Skin of body (tissue), 3 donors: ENCODE measurements at places on chromosomes 4 and X. TPM values are rescaled to one million over a fixed set of nuclear protein-coding genes. Genes with fewer than 3 reads are reported as not detected.

DNA sequence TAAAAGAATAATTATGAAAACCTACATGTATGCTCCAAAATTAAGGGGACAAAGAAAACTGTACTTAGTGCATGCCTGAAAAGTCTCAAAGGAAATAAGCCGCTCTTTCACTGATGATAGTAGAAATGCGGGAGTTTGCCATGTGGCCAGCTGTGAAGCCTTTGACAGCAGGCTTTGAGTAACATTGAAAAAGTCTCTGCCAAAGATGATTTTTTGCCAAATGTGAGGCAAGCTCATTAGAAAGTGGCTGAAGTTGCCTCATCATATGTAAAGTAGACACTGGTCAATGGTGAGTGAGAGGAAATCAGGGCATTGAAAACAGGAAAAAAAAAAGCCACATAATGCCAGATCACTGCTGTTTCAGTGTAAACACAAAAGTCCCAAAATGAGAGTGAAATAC is 2360.1 kb downstream of the PCDH7 start:
- no peak for DNase-seq

- DNase-seq: no peak
These were observed 9.4 kb upstream of the AP1S2 start for GRCh38 chrX:15864023-15864422.

GRCh38 chr4:99809326-99809725 is 7.3 kb upstream of the DAPP1 start:
- DNase-seq: no peak

GRCh38 chr4:182142176-182143085 is 100.8 kb upstream of the TENM3 start:
- peak; percentile 15 for DNase-seq

DNA sequence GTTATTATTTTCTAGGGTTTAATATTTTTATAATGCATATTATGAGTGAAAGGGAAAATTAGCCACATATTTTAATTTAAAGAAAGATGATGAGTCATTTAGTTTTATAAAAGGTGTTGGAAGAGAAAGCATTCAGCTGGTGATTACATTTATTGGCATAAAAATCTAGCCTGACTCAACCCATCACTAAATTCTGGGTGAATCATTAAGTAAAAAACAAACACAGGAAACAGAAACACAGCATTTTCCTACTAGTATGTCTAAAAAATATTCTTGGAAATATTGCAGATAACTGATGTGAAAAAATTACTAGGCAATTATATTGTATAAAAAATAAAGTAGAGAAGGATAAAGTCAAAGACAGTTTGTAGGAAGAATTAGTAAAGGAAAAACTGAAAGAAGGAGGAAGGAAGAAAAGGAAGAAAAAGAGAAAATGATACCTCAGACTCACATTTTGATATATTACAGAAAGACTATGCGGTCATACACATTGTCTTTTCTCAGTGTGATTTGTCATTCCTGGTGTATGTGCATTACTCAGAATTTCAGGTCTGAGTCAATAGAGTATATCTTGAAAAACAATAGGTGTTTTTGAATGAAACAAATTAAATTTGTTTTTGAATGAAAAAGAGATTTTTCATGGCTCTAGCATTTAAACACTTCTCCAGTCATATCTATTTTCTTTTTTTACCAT is 48.0 kb upstream of the SPOCK3 start:
- no peak for DNase-seq

DNA sequence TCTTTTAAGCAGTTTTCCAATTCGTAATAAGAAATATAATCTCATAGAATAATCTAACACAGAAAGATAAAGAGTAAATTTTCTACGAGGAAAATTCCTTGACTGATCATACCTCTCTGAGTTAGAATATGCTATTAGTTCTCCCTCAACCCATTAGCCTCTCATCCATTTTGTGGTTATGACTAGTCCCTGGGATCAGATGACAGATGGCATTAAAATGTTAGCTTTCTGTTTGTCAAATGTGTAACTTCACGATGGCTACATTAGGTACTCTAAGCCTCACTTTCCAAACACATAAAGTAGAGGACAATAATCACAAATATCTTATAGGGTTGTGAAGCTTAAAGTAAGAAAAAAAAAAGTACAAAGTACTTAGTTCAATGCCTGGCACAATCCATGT is 112.2 kb downstream of the ZAR1 start:
- DNase-seq: no peak

DNA sequence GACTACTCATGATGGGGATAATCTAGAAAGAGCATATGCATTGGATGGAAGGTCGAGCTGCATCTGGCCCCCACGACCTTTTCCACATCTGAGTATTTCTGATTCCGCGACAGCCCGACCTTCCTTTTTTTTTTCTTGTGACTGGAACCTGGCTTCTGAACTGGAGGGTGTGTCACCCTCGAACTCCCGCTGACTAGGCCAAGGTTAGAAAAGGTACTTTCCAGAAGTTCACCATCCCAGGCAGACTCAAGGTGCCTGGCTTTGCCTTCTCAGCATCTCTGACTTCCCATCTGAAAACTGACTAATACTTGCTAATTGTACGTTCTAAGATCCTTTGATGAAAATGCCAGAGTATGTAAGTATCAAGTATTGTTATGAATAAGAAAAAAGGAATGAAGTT is 49.3 kb upstream of the CD40LG start:
- DNase-seq: no peak

DNA sequence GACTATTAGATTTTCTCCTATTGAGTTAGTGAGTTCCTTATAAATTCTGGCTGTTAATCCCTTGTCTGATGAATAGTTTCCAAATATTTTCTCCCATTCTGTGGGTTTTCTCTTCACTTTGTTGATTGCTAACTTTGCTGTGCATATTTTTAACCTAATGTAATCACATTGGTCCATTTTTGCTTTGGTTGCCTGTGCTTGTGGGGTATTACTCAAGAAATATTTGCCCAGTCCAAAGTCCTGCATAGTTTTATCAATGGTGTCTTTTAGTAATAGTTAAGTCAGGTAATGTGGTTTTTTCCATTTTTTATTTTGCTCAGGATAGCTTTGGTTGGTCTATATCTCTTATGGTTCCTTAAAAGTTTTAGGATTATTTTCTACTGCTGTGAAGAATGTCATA is 490.3 kb downstream of the ARAP2 start:
- DNase-seq: no peak

DNA sequence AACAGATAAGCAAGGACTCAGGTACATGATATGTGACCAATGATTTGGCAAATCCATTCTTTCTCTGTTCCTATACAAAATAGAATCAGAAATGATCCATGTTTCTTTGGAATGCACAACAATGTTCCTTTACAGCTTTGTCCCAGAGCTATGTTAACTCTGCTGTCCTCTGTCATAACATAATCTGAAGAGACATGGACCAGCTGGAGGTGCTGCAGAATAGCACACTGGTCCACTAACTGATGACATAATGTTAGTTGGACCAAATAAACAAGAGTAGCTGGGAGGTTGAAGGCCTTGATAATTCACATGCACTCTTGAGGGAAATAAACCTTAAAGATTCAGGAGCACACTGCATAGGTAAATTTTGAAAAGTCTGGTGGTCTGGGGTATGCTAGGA is 23.0 kb upstream of the DHX15 start:
- no peak for DNase-seq

- DNase-seq: no peak
These were observed 317.5 kb downstream of the DHRSX start for GRCh38 chrX:2183193-2183725.

- no peak for DNase-seq
These were observed 21.0 kb downstream of the SAT1 start for GRCh38 chrX:23803931-23804381.

- no peak for DNase-seq
These were observed 111.9 kb upstream of the KIT start for GRCh38 chr4:54545663-54546424.

GRCh38 chr4:40723728-40724127 is 26.0 kb upstream of the NSUN7 start:
- no peak for DNase-seq

DNA sequence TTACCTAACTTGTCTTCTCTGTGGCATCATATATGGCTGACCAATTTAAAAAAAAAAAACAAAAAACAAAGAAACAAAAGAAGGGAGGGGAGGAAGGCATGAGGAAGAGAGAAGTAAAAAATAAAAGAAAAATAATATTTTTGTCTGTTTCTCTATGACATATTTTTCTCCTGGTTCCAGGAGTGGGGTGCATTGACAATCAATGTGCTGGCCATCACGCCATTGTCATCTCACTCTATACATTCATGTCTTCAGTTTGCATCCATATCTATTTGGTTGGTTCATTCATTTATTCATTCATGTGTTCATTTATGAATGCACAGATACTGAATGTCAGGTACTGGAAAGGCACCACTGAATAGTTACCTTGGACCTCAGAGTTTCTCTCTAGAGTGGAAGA is 183.4 kb downstream of the DCHS2 start:
- DNase-seq: no peak

DNA sequence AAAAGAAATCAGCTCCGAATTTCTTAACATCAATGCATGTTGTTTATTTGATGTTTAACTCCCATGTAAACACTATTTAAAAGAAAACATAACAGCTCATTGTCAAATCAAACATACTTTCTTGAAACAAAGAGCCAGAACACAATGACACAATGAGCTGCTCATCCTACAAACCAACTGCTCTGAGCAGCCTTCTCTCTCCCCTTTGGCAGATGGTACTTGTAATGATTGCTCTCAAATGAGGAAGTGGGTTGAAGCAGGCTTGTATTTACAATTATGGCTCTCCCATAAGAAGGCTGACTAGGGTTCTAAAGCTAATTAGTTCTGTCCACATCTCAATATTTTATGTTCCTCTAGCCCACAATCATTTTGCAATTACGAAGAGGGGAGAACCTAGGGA is 637.8 kb upstream of the ADGRL3 start:
- no peak for DNase-seq

GRCh38 chr4:156536661-156537060 is 434.9 kb downstream of the PDGFC start:
- no peak for DNase-seq

DNA sequence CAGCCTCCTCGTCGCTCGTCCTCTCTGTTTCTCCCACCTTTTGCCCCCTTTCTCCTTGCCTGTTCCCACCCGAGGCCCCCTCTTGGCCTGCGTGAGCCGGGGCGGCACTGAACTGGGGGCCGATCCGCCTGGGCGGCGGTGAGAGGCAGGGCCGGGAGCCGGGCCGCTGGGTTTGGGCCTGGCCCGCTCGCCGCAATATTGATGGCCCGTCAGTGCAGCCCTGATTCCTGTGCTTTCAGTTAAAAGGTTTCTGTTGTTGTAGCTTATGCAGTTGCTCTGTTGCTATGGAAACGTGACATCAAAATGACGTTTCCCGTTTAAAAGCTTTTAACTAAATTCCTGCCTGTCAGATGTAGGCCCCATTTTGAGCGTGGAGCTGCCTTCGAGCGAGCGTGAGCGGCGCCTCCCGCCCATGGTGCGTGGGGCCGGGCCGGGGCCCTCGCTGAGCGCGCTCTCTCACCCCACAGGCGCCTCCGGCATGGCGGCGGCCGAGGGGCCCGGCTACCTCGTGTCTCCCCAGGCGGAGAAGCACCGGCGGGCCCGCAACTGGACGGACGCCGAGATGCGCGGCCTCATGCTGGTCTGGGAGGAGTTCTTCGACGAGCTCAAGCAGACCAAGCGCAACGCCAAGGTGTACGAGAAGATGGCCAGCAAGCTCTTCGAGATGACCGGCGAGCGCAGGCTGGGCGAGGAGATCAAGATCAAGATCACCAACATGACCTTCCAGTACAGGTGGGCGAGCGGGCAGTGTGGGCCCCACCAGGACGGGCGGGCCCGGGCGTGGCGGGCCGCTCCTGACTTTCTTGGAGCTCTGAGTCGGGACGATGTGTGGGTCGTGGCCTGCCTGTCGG is at the start of gene MSANTD1:
Gene MSANTD1, plus strand, starts transcription at position 349 of the 851 bp plus-strand sequence. Its CDS starts 64 bp downstream, at position 413.
- DNase-seq: no peak

DNA sequence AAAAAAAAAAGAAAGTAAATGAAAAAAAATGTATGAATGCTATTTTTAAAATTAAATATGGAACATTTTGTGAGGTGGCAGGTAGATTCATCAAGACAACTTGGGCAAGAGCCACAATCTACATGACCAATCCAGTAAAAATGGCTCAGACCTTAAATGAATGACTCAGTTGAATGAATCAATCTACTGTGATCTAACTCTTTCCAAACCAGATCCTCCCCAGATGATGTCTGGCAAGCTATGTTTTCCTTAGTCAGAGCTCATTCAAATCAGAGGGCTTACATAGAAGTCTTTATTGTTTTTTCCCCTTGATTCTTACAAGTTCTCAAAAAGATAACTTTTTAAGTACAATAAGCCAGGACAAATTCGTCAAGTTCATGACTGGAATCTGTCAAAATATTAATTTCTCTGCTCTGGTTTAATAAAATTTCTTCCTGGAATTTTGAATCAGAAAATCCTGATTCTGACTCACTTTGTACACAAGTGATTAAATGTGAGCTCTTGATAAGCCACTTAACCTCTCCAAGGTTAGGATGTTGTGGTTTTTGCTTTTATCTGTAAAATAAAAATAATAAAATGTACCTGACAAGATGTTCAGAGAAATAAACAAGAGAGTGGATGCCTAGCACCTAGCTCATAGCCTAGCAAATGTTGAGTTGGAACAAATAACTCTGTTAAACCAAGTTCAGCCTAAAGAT is 105.6 kb upstream of the SMIM31 start:
- no peak for DNase-seq

DNA sequence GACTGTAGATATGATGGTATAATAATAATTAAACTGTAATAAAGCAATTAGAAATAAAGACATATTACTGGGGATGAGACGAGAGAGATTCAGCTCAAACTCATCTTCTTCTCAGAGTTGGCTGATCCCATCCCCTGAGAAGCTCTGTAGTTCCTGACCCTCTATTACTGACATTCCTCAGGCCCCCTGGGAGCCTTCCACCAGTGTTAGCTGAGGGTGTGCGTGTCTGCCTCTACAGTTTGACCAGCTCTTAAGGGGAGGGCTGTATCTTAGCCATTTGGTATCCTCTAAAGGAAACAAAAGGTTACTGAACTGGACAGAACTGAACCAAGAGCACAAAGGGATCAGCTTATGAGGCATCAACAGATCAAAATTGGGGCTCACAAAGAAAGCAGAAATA is 11.2 kb downstream of the FHDC1 start:
- DNase-seq: no peak

GRCh38 chr4:100348473-100348872 is 158.2 kb upstream of the DDIT4L start:
- no peak for DNase-seq

NAT8L gene
- 1.2 TPM for total RNA-seq

ADH4 gene
- not detected for total RNA-seq

SUPT20HL1 gene
- total RNA-seq: not detected

SLC7A11 gene
- 2.1 TPM for total RNA-seq

CT47B1 gene
- not detected for total RNA-seq

SLC2A9 gene
- 5.0 TPM for total RNA-seq

ATP2B3 gene
- 0.10 TPM for total RNA-seq

ZFP42 gene
- total RNA-seq: 1.4 TPM
